ENCODE measurements at places on chromosomes 5 and 9.

DNA sequence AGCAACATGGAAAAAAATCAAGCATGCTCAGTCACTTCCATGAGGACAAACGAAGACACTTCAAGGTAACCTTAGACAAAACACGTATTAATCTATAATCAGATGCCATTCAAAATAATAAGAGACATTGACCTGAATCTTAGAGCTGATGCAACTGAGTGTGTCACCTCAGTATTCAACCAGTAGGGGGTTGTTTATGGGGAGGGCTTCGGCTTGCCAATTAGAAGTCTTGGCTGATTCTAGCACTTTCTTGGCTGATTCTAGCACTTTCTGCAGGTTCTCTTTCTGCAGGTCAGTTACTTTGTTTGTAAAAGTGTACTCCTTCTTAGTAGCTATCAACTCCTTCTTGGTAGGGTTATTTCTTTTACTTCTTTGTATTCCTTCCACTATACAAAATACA lies 317.6 kb downstream of the ENC1 start:
- no peak for DNase-seq
- H3K27me3 ChIP-seq: no peaks in the 10 kb centered on the region
- H3K4me3 ChIP-seq: no peak overlapping the region
- no peaks in the 10 kb centered on the region for H3K4me1 ChIP-seq
- no peak overlapping the region for H3K27ac ChIP-seq

GRCh38 chr5:41240985-41241384 lies 27.7 kb upstream of the C6 start:
- H3K27ac ChIP-seq: no peak overlapping the region
- no peaks in the 10 kb centered on the region for H3K4me1 ChIP-seq
- H3K4me3 ChIP-seq: no peak overlapping the region
- DNase-seq: no peak
- H3K27me3 ChIP-seq: no peaks in the 10 kb centered on the region

DNA sequence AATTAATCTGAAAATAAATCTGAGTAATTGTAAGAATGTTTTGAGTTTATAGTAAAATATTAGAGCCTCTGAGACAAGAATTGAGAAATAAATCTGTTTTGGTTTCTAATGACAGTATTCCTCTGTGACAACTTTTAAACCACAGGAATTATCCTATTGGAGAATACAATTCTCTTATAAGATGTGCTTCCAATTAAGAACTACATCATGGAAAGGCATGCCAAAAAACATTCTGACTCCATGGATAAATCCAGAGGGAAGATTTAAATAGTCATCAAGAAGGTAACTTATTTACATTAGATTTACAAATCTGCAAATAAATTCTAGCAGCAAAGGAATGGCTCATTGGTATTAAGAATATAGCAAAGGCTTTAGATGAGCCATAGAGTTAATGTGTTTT lies 178.3 kb upstream of the ACOT12 start:
- H3K27me3 ChIP-seq: no peaks in the 10 kb centered on the region
- no peaks in the 10 kb centered on the region for H3K36me3 ChIP-seq
- no peaks in the 10 kb centered on the region for H3K4me1 ChIP-seq
- no peak for DNase-seq

GRCh38 chr5:119862619-119863018 lies 233.3 kb downstream of the FAM170A start:
- no peaks in the 10 kb centered on the region for H3K27me3 ChIP-seq
- no peak for DNase-seq
- no peaks in the 10 kb centered on the region for H3K4me1 ChIP-seq
- no peaks in the 10 kb centered on the region for H3K36me3 ChIP-seq
- H3K27ac ChIP-seq: no peak overlapping the region

- H3K36me3 ChIP-seq: no peaks in the 10 kb centered on the region
- H3K4me3 ChIP-seq: no peak overlapping the region
- no peaks in the 10 kb centered on the region for H3K27me3 ChIP-seq
- no peak for DNase-seq
- H3K27ac ChIP-seq: no peak overlapping the region
Observed at GRCh38 chr5:10320793-10321192, 13.1 kb upstream of the CMBL start.

DNA sequence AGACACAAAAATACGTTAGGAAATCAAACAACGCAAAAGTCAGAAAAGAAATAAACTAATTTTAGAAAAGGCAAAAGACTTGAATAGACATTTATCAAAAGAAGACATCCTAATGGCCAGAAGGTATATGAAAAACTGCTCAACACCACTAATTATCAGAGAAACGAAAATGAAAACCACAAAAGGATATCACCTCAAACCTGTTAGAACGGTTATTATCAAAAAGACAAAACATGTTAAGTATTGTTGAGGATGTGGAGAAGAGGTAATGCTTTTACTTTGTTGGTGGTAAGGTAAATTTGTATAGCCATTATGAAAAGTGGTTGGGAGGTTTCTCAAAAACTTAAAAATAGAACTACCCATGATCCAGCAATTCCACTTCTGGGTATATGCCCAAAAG lies 230.0 kb upstream of the RGMB start:
- H3K27me3 ChIP-seq: no peaks in the 10 kb centered on the region
- no peaks in the 10 kb centered on the region for H3K4me1 ChIP-seq
- H3K36me3 ChIP-seq: no peaks in the 10 kb centered on the region
- no peak overlapping the region for H3K4me3 ChIP-seq
- no peak for DNase-seq

- H3K27me3 ChIP-seq: no peaks in the 10 kb centered on the region
- H3K27ac ChIP-seq: no peak overlapping the region
- no peaks in the 10 kb centered on the region for H3K36me3 ChIP-seq
- peaks cover 34% of the 10 kb centered on the region for H3K4me1 ChIP-seq
- no peak for DNase-seq
Observed at GRCh38 chr9:126615791-126616447, 2.2 kb downstream of the LMX1B start.

GRCh38 chr5:33379757-33380156 lies 61.0 kb upstream of the TARS1 start:
- no peaks in the 10 kb centered on the region for H3K4me1 ChIP-seq
- no peaks in the 10 kb centered on the region for H3K36me3 ChIP-seq
- DNase-seq: no peak
- H3K4me3 ChIP-seq: no peak overlapping the region
- H3K27me3 ChIP-seq: no peaks in the 10 kb centered on the region

- H3K27ac ChIP-seq: no peak overlapping the region
- no peaks in the 10 kb centered on the region for H3K27me3 ChIP-seq
- no peaks in the 10 kb centered on the region for H3K36me3 ChIP-seq
- H3K4me1 ChIP-seq: no peaks in the 10 kb centered on the region
- H3K4me3 ChIP-seq: no peak overlapping the region
Observed at GRCh38 chr5:125554355-125554754, 807.9 kb upstream of the ZNF608 start.

DNA sequence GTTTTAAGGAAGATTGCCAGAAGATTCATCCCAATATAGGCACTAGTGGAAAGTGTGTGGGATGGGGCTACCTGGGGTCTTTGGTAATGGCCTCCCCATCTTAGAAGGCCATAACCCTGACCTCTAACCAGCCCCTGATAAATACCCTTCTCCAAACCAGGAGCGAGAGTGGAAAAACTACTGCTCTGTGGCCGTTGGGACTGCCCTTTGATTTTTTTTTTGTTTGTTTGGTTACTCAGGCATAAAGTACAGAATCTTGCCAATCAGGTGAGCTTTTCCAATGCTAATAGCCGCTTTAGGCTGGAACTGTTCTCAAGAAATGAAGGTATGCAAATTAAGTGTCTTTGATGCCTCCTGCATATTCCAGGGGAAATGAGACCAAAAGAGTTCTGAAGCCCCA lies 153.7 kb downstream of the ADAMTS12 start:
- no peaks in the 10 kb centered on the region for H3K27me3 ChIP-seq
- H3K4me3 ChIP-seq: no peak overlapping the region
- no peaks in the 10 kb centered on the region for H3K36me3 ChIP-seq
- H3K4me1 ChIP-seq: peaks cover 1% of the 10 kb centered on the region
- no peak for DNase-seq

- H3K27me3 ChIP-seq: no peaks in the 10 kb centered on the region
- H3K36me3 ChIP-seq: no peaks in the 10 kb centered on the region
- no peak for DNase-seq
- H3K27ac ChIP-seq: no peak overlapping the region
Observed at GRCh38 chr5:12323637-12324229, 419.5 kb upstream of the CTNND2 start.

- no peaks in the 10 kb centered on the region for H3K4me1 ChIP-seq
- H3K36me3 ChIP-seq: no peaks in the 10 kb centered on the region
Observed at GRCh38 chr9:74887981-74888370, 255 bp upstream of the TRPM6 start.

- H3K4me1 ChIP-seq: peaks cover 9% of the 10 kb centered on the region
- no peaks in the 10 kb centered on the region for H3K27me3 ChIP-seq
- DNase-seq: peak; percentile 71
- no peak overlapping the region for H3K27ac ChIP-seq
- H3K4me3 ChIP-seq: no peak overlapping the region
Observed at GRCh38 chr5:175464074-175464941, 14.1 kb upstream of the SFXN1 start.

DNA sequence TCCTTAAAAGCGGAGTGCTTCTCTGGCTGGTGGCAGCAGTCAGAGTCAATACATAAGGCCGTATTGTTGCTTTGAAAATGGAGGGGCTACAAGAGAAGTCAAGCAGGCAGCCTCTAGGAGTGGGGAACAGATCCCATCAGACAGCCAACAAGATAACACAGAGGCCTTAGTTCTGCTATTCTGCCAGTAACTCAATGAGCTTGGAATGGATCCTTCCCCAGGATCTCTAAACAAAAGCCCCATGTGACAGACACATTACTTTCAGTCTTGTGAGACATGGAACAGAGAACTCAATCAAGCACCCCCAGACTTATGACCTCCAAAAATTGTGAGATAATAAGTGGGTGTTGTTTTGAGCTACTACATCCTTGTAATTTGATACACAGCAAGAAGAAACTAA lies 158.6 kb downstream of the RFX3 start:
- H3K4me3 ChIP-seq: no peak overlapping the region
- no peaks in the 10 kb centered on the region for H3K36me3 ChIP-seq
- no peaks in the 10 kb centered on the region for H3K27me3 ChIP-seq
- no peak overlapping the region for H3K27ac ChIP-seq
- H3K4me1 ChIP-seq: no peaks in the 10 kb centered on the region

DNA sequence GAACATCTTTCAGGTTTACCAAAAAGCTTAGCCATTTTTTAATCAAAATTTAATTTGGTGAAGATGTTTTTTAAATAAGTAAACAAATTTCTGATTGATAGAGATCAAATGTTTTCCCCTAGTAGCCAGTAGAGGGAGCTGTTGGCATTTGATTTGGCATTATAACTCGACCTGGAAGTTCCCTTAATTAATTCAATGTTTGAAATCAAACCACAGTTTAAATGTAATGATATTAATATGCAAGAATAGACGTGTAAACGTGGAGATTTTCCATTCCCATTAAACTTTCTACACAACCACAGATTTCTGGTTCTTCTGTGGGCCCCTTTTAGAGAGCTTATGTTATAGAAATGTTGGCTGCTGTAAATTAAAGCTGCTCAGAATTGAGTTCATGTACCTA lies 148.1 kb upstream of the MPDZ start:
- H3K36me3 ChIP-seq: no peaks in the 10 kb centered on the region
- peak; percentile 58 for DNase-seq
- H3K27me3 ChIP-seq: no peaks in the 10 kb centered on the region
- H3K4me3 ChIP-seq: no peak overlapping the region
- H3K4me1 ChIP-seq: no peaks in the 10 kb centered on the region

DNA sequence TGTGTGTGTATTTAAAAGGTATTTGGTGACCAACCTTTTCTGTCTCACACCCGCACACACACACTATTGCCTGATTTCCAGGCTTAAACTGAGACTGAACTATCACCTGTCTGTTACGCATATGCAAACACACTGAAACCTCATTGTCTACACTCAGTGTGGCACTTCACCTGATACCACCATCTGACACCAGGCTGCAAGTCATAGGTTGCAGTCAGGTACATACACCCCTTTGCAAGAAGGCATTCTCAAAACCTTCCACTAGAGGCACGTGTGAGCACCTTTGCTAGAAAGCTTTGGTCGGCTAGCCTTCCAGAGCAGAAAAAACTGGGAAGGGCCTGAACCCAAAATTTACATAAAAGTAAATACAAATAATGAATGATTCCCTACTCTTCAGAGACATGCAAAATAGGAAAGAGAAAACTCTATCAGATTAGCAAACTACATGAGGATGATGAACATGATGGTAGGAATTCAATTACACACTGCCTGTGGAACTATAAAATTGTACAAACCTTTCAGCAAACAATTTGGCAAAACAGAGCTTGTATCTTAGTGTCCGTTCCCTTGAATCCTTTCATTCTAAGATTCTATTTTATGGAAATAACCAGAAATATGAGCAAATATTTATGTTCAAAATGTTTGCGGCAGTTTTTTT lies 5.9 kb upstream of the FOXD1 start:
- no peaks in the 10 kb centered on the region for H3K27me3 ChIP-seq
- H3K27ac ChIP-seq: no peak overlapping the region
- H3K36me3 ChIP-seq: no peaks in the 10 kb centered on the region
- H3K4me3 ChIP-seq: no peak overlapping the region

GRCh38 chr5:37715992-37716391 lies 123.8 kb downstream of the GDNF start:
- H3K27ac ChIP-seq: no peak overlapping the region
- no peak for DNase-seq
- no peaks in the 10 kb centered on the region for H3K36me3 ChIP-seq

DNA sequence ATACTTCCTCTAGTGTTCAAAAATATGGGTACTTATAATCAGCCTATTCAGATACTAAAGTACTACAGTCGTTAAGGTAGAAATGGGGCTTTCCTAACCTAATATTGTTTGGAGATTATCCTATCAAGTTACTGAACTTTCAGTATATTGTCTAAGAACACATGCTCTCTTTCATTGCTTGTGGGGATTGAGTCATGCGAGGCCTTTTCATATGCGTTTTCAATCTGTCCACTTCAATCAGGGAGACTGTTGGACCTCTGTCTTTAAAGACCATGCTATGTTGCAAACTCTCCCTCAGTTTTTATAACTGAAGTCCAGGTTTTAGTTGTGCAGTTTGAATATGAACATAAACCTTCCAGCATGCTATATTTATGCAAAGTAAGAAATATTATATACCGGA lies 15.0 kb downstream of the PRR16 start:
- no peaks in the 10 kb centered on the region for H3K36me3 ChIP-seq
- H3K27me3 ChIP-seq: no peaks in the 10 kb centered on the region
- no peaks in the 10 kb centered on the region for H3K4me1 ChIP-seq
- H3K27ac ChIP-seq: no peak overlapping the region

GRCh38 chr5:93192087-93192486 lies 388.9 kb downstream of the NR2F1-AS1 start:
- no peak for DNase-seq
- no peaks in the 10 kb centered on the region for H3K4me1 ChIP-seq
- no peaks in the 10 kb centered on the region for H3K36me3 ChIP-seq
- no peak overlapping the region for H3K4me3 ChIP-seq
- H3K27ac ChIP-seq: no peak overlapping the region

- H3K4me3 ChIP-seq: no peak overlapping the region
- H3K27ac ChIP-seq: peak overlapping the region; percentile 80
- no peaks in the 10 kb centered on the region for H3K36me3 ChIP-seq
- DNase-seq: no peak
Observed at GRCh38 chr5:135833961-135834638, 363 bp upstream of the SLC25A48 start.

All from tibial nerve (tissue), 4 donors.